ENCODE measurements at places on chromosomes 2 and 18. TPM values are rescaled to one million over a fixed set of nuclear protein-coding genes. Genes with fewer than 3 reads are reported as not detected.

The CBLN2 gene
- total RNA-seq = not detected

GRCh38 chr2:238645095-238645494, 202.8 kb upstream of the TWIST2 start:
- DNase-seq = no peak
- peaks cover 2% of the 10 kb centered on the region for H3K4me1 ChIP-seq
- H3K27ac ChIP-seq = no peak overlapping the region
- no peak overlapping the region for H3K4me3 ChIP-seq
- H3K36me3 ChIP-seq = no peaks in the 10 kb centered on the region

DNA sequence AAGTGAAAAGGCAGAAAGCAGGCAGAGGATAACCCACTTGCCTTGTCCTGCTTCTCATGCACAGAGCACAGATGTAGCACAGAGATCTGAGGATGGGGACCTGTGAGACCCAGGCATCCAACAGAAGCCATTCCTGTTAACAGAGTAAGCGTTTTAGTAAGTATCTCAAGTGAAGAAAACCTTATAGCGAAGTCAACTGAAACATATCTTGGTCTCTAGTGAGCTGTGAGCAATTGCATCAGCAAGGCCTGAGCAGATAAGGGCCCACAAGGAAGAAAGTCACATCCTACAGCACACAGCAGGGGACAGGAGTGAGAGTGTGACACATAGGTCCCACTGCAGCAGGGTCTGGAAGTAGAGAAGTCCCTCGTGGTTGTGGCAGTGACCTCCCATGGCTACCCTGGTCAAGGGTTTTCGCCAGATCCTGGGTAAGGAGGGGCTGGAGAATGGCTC, 248.7 kb upstream of the TNP1 start:
- no peaks in the 10 kb centered on the region for H3K36me3 ChIP-seq
- no peaks in the 10 kb centered on the region for H3K4me1 ChIP-seq
- H3K27me3 ChIP-seq = no peaks in the 10 kb centered on the region
- no peak for DNase-seq
- H3K4me3 ChIP-seq = no peak overlapping the region
- H3K27ac ChIP-seq = no peak overlapping the region

The TXNDC2 gene
- total RNA-seq = not detected

- DNase-seq = peak; percentile 11
- no peak overlapping the region for H3K27ac ChIP-seq
- H3K4me1 ChIP-seq = peaks cover 11% of the 10 kb centered on the region
- peaks cover 6% of the 10 kb centered on the region for H3K27me3 ChIP-seq
- no peaks in the 10 kb centered on the region for H3K36me3 ChIP-seq
These were observed 46.2 kb downstream of the GREB1 start for GRCh38 chr2:11579867-11580659.

The LGALSL gene
- 1.3 TPM for total RNA-seq

GRCh38 chr2:183903026-183903425, 695.3 kb upstream of the ZNF804A start:
- H3K4me1 ChIP-seq = no peaks in the 10 kb centered on the region
- DNase-seq = no peak
- H3K4me3 ChIP-seq = no peak overlapping the region
- H3K36me3 ChIP-seq = no peaks in the 10 kb centered on the region
- no peaks in the 10 kb centered on the region for H3K27me3 ChIP-seq

GRCh38 chr2:224479826-224480225, 77.9 kb upstream of the FAM124B start:
- H3K4me3 ChIP-seq = no peak overlapping the region
- peaks cover 2% of the 10 kb centered on the region for H3K4me1 ChIP-seq
- H3K27me3 ChIP-seq = no peaks in the 10 kb centered on the region
- H3K36me3 ChIP-seq = peaks cover 31% of the 10 kb centered on the region
- DNase-seq = no peak

All from activated CD4-positive, alpha-beta memory T cell treated with anti-CD3 and anti-CD28 coated beads for 36 hours (primary cell).